ENCODE measurements at places on chromosomes 1 and 21.

DNA sequence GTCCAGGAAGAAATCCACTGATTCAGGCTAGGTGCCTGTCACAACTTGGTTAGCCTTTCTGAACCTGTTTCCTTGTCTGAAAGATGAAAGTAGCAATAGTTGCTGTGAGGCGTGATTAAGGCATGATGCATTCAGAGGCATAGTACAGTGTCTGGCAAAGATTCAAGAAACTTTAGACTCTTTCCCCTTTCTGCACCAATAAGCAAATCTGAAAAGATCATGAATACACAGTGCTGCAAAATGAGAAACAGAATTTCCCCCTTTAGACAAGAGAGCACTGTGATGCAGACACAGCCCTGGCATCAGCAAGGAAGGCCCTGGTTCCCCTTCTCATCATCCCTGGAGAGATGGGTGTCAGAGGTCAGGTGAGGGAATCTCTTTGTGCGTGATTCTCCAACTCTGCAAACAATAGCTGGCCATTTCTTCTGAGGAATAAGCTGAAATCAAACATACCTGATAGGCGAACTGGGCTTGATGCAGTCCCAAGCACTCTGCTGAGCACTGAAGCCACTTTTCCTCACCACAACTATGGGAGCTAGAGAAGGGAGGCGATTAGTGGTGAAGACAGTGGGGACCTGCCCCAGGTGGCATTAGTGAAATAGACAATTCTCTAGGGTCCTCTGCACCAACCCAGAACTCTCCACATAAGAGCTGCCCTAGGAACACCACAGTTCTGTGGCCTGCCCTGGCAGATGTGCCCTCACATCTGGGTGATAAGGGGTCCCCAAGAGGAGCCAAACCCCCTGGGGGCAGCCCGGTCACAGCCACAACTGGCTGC, 41.7 kb downstream of the ITPKB start:
- no peak for DNase-seq

DNA sequence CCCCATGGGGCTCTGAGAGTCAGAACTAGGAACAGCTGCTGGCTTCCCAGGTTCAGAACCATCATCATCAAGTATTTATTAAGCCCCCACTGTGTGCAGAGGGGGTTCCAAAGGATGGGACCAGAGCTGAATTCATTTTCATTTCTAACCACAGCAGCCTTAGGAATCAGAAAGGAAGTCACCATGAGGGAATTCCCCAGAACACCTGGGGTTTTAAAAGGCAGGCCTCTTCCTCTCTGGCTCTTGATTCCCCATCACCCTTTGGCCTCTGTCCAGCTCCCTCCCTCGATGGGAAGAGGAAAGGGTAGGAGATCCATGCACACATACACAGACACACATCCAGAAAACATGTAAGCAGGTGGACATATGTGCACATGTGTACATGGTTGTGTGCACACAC, 1.3 kb upstream of the KCNN3 start:
- peak; percentile 64 for DNase-seq

DNA sequence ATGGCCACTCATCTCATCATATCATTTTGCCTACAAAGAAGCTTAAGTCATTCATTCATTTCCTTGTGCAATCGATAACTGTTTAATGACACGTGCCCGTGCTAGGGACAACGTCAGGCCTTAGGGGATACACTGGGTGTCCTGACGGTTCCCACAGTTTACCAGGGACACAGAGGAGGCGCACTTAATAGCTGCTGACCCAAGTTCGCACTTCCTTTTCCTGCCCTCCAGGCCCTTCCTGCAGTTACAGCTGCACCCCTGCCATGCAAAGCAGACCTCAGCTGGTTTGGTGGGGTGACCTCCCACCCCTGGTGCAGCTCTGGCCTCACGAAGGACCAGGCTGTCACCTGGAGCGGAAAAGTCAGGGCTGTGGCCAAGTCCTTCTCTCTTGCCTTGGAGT, 4.2 kb downstream of the SPATA21 start:
- DNase-seq: no peak

GRCh38 chr1:192709544-192709943, 73.6 kb downstream of the RGS13 start:
- DNase-seq: no peak

DNA sequence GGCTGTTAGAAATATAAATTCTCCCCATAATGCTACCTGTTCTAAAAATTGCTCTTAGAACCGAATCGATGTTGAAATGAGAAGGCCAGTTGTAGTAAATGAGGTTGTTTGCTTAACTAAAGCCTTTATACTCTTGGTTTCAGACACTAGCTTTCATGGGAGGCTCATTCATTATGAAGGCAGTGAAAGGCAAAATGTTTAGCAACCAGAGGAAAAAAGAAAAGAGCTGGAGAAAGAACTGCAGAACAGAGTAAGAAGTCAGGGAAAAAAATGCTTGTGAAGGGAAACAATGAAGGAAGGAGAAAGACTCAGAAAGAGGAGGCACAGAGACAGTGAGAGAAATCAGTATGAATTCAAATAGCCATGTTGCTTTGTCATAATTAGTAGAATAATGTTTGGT, 128.2 kb downstream of the ATP5PO start:
- no peak for DNase-seq

- DNase-seq: no peak
These were observed 185.2 kb downstream of the C1orf94 start for GRCh38 chr1:34361781-34362357.

- no peak for DNase-seq
These were observed 91.7 kb downstream of the SIM2 start for GRCh38 chr21:36790616-36791015.

DNA sequence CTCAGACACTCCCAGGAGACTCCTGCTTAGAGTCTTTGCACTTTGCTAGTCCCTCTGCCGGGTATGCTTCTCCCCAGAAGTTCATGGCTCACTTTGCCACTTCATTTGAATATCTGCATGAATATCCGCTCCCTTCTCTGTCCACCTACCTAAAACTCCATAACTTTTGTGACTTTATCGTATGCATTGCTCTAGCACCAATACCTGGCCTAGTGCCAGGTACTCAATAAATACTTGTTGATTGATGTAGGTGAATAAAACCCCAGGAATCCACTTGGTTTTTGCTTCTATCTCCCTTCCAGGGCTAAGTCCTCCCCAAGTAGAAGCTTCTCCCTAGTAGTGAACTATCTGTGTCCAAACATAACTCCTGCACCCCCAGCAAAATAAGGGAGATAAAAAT, 27.8 kb upstream of the CTTNBP2NL start:
- DNase-seq: no peak

- DNase-seq: no peak
These were observed 110.3 kb upstream of the TNR start for GRCh38 chr1:175853681-175854080.

- no peak for DNase-seq
These were observed 142.4 kb upstream of the RUNX3 start for GRCh38 chr1:25072461-25072860.

GRCh38 chr1:92902406-92902744, 58.9 kb downstream of the DIPK1A start:
- no peak for DNase-seq

DNA sequence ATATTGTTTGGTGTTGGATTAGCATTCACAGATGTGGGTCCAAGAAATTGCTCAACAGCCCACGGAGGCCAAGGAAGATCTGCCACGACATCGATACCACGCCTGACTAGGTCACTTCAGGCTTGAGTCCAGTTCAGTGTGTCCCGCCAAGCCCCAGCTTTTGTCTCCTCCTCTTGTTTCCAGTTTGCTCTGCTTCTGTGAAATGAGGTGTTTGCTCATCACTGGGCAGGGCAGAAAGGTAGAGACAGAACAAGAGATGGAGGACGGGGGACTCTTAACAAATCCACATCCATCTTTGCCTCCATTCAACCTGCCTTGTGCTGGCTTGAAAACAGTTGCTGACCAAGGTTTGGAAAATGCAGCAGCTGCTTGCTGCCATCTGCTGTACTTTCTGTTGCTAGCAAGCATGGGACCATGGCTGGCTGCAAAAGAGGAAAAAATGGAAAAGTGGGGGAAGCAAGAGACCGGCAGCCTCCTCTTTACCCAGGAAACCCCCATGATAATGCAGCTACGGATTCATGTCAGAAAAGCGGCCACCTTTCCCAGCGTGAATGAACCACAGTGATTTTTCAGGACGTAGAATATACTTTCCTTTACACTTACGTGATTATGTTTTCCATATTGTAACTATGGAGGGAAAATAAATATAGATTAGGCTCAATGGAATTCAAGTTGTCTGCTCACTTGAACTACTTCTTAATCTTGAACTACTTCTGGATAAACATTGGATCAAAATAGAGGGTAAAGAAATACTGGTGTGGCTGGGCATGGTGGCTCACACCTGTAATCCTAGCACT, 80.2 kb upstream of the GREM2 start:
- peak; percentile 55 for DNase-seq
